ENCODE measurements at places on chromosomes 7 and 10. TPM values are rescaled to one million over a fixed set of nuclear protein-coding genes. Genes with fewer than 3 reads are reported as not detected.

Gene THNSL1
- total RNA-seq: 5.6 TPM

Gene RBP4
- total RNA-seq: not detected

Gene THSD7A
- 0.83 TPM for total RNA-seq

Gene TCAF1
- 65.6 TPM for total RNA-seq

Gene NPY
- not detected for total RNA-seq

Gene GIMAP4
- not detected for total RNA-seq

Gene UBTD1
- total RNA-seq: 22.0 TPM

Gene NEURL1
- total RNA-seq: not detected

Gene GRID2IP
- total RNA-seq: not detected

Gene CPA1
- total RNA-seq: under 0.01 TPM

Gene H2BK1
- total RNA-seq: not detected

Gene ADIRF
- 142 TPM for total RNA-seq

Gene KCNIP2
- 0.77 TPM for total RNA-seq

Gene FBXL13
- 0.66 TPM for total RNA-seq

Gene PLEKHS1
- not detected for total RNA-seq

Gene LIPN
- not detected for total RNA-seq

Gene KNDC1
- total RNA-seq: 0.50 TPM

Gene TMEM178B
- total RNA-seq: under 0.01 TPM

Gene KLF14
- total RNA-seq: under 0.01 TPM

Gene EBLN1
- total RNA-seq: not detected

Gene LRIT1
- not detected for total RNA-seq

Gene GRM3
- not detected for total RNA-seq

Gene ZC3HAV1L
- 8.5 TPM for total RNA-seq
